ENCODE measurements at places on chromosomes 4 and X.

DNA sequence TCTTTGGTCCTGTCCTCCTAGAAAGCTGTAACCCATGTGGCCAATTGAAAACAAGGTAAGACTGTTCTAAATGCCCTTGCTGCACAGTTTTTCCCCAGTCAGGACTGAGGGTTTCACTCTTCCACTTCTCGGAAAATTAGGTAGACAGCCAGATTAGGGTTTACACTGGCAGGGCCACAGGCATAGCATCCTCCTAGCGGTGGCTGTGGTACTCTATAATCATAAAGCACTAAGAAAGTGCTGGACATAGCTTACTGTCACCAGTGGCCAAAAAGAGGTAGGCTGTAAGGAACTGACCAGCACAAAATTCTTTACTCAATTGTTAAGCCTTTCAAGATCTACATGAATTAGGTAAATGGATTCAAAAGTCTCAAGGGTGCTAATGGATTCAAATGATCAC, 11.6 kb upstream of the USP46 start:
- DNase-seq = no peak

- no peak for DNase-seq
Measured at GRCh38 chrX:116031331-116031730, 139.2 kb upstream of the AGTR2 start.

GRCh38 chrX:13690836-13691235, 1.9 kb downstream of the RAB9A start:
- DNase-seq = no peak

GRCh38 chrX:63934160-63934559, 149.1 kb upstream of the ARHGEF9 start:
- DNase-seq = no peak

DNA sequence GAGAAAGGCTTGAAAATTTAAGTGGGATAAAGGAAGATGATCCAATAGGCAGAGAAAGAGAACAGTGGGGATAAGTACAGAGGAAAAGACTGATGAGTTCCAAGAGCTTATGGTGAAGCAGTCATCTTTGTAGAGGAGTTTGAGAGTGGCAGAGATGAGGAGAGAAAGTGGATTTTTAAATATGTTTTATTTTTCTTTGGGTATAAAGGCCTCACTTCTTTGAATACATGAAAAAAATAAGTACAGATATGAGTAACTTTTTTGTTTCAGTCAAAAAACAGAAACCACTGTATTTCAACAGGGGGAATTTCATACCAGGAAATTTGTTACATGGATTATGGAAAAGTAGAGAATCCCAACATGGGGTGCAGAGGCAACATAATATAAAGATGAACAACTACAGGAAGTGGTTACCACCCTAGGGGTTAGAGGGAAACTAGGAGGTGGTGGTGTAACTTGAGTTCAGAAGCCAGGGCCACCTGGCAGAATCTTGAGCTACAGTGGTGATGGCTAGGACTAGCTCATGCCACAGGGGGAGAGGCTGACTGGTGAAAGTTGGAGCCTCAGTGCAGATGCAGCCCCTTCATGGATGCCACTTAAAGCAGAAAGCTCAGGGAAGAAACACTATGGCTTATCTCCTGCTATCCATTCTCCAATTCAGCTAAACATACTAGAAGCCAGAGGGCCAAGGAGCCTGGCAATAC, 3.4 kb upstream of the CYBB start:
- DNase-seq = no peak

GRCh38 chr4:70589785-70590184, 2.3 kb upstream of the AMBN start:
- DNase-seq = no peak

DNA sequence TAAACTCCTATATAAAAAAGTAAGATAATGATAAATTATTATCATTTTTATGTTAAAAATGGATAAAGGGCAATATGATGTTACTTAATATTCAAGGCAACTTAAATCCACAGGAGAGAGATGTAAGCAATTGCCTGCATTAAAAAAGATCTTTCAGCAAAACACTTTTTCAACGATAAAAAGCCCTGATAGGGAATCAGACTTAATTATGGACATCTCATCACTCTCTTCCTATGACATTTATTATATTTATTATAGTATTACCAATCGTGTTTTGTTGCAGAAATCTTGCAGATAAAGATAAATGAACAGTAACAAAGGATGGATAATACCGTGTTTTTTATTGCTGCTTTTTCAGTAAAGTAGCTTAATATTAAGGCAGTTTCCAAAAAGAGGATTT, 178.5 kb downstream of the SH2D1A start:
- no peak for DNase-seq

DNA sequence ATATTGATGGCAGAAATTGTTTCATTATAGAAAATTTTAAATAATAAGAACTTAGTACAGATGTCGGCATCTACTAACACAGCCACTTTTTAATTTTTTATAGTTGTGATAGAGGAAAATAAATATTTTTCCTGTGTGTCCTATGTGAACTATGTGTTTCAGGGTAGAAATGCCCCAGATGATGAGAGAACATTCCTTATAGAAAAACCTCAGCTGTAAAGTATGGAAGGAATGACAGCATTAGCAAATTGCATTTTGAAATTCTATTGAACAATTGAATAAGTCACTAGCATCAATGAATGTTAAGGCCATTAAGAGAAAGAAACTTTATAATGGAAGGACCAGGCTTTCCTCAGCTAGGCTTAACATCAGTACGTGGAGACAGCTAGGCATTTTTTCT, 149.2 kb downstream of the CFAP299 start:
- no peak for DNase-seq
